ENCODE measurements at places on chromosomes 5 and 9. TPM values are rescaled to one million over a fixed set of nuclear protein-coding genes. Genes with fewer than 3 reads are reported as not detected.

GRCh38 chr5:100598446-100598845 lies 63.3 kb downstream of the FAM174A start:
- no peak for DNase-seq

GRCh38 chr9:111572950-111573604 lies 26.4 kb downstream of the PTGR1 start:
- no peak for DNase-seq

- DNase-seq: no peak
Observed at GRCh38 chr5:41954286-41954685, 29.2 kb downstream of the FBXO4 start.

GRCh38 chr9:79134654-79135053 lies 437.1 kb upstream of the TLE4 start:
- peak; percentile 3 for DNase-seq

DNA sequence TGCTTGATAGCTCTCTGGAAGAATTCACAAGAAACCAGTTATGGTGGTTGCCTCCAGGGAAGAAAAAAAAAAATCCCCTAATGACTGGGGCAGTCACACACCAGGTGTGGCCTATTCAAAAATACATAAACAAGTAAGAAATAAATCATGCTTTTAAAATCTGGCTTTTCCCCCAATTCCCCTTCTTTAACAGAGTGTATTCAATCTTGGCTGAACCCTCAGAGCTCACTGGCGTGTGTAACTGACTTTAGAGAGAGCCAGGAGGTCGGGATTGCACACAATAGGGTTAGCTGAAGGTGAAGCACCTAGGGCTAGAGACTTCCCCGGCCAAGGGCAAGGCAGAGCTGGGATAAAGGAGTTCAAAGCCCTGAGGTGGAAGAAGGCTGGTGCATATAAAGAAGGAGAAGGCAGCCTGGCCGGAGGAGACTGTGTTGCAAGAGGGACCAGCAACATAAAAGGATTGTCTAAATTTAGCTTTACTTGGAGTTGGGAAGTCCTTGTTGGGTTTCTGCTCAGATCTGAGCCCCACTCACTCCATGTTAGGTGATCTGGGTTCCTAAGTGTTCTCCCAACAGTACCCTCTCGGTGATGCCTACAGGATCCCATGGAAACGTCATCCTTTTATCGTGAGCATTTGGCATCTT lies 19.7 kb downstream of the FNBP1 start:
- no peak for DNase-seq

DNA sequence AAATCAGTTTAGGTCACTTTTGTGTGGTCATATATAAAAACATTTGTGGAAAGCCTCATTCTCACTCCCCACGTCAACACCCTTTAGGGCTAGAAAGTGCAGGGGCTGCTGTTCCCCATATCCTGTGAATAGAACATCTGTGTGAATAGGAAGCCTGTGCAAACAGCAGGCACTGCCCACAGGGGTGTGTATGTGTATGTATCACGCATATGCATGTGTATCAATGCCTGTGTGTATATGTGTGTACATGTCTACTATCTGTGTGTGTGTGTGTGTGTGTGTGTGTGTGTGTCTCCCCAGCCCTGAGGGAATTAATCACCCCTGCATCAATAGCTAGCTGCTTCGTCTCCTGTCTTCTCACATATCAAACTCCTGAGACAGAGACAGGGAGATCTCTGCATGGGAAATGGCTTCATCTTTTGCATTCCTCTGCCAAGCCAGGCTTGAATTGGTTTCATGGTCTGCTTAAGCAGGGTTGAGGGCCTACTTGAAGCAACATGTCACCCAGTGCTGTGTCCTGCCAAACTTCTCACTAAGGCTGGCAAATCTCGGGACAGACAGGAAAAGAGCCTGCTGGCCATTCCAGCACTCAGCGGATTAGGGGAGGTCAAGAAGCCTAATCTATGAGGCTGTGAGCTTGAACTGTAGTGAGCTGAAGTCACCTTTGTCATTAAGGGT lies 265.8 kb downstream of the ADAMTSL1 start:
- no peak for DNase-seq

GRCh38 chr9:71754151-71754550 lies 14.2 kb downstream of the CEMIP2 start:
- no peak for DNase-seq

The TMEM250 gene
- 56.6 TPM for total RNA-seq

The FRRS1L gene
- not detected for total RNA-seq

The DMRT3 gene
- total RNA-seq: not detected

The HACD4 gene
- not detected for total RNA-seq

The ANKRD20A1 gene
- total RNA-seq: not detected

All from NCI-H460 (cell line).